ENCODE measurements at places on chromosomes 6 and 20. TPM values are rescaled to one million over a fixed set of nuclear protein-coding genes. Genes with fewer than 3 reads are reported as not detected.

EFCAB8 gene
- not detected for total RNA-seq

CCDC170 gene
- 0.41 TPM for total RNA-seq

PSORS1C1 gene
- total RNA-seq, result 7.4 TPM

HSPA1A gene
- 194 TPM for total RNA-seq

OTOR gene
- not detected for total RNA-seq

BEND6 gene
- 1.8 TPM for total RNA-seq

NKX2-4 gene
- not detected for total RNA-seq
